SK-N-SH treated with all-trans-retinoic acid at 6 μM for 48 hours (cell line): ENCODE measurements at places on chromosomes 6 and 20.
A peak's percentile ranks its signal among the peaks of the same experiment; 100 is the strongest.

GRCh38 chr6:144063744-144064401, 31.5 kb downstream of the SF3B5 start:
- peak; percentile 82 for ATAC-seq

- ATAC-seq: no peak
These were observed 480.9 kb upstream of the CHD6 start for GRCh38 chr20:42099101-42099500.

DNA sequence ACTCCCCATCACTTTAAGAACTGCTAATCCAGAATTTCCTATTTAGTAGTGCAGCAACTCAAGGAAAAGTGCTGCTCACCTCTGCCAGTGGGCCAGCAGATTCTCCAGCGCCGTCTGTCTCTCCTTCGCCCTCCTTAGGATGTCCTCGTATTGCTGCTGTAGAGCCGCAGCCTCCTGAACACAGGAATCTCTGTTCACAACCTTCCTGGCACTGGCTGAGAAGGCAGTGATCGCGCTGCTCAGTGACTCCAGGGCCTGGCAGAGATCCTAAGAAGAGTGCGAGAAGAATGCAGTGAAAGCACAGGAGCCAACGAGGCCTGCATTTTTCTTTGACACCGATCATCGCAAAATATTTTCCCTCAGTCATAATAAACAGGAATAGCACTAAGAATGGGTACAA, 209.0 kb downstream of the SYNE1 start:
- no peak for ATAC-seq

- no peak for ATAC-seq
These were observed 158.9 kb upstream of the OLIG3 start for GRCh38 chr6:137652961-137653705.

DNA sequence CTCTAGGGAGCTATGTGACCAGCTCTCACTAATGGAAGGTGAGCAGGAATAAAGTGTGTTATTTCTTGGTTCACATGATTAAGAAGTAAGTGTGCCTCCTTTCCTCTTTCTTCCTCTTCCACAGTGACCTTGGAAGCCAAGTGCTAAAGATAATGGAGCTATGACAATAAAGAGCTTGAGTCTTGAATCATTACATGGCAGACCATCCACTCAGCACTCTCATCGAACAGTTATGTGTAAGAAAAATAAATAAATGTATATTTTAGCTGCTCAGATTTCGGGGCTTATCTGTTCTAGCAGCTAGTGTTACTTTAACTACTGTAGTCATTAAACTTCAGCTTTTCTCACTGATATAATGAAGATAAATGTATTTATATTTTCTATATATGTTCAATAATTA, 72.9 kb downstream of the HDGFL1 start:
- no peak for ATAC-seq

GRCh38 chr20:64074184-64074789, 5.0 kb downstream of the RGS19 start:
- ATAC-seq: no peak

GRCh38 chr20:49833483-49833882, 20.9 kb downstream of the SLC9A8 start:
- ATAC-seq: no peak

DNA sequence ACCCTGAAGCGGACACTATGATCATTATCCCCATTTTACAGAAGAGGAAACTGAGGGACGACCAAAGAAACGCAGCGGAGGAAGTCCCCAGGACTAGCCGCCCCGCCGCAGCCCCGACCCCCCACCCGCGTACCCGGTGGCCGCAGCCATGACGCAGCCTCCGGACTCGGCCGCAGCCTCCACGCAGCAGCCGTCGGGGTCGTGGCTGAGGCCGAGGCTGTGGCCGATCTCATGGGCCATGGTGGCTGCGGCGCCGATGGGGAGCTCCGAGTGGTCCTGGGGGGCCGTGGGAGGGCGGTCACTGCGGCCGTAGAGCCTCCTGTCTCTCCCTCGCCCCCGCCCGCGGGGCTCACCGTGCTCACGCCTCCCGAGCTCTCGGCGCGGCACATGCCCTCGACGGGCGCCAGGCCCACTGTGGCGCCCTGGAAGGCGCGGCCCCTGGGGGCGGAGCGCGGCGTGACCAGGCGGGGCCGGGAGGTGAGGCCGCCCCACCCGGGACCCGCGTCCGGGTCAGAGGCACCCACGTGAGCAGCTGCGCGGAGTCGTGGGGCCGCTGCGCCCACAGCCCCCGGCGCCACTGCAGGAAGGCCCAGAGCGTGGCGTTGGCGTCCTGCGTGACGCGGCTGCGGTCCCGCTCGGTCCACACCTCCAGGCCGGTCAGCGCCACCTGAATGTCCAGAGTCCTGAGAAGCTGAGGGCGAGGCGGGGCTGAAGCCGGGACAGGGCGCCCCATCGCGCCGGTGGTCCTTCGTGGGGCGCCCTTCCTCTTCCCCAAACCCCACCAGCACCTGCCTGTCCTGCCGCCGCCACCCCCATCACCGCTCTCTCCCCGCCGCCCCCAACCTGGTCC, 8.4 kb downstream of the ADAM33 start:
- no peak for ATAC-seq

DNA sequence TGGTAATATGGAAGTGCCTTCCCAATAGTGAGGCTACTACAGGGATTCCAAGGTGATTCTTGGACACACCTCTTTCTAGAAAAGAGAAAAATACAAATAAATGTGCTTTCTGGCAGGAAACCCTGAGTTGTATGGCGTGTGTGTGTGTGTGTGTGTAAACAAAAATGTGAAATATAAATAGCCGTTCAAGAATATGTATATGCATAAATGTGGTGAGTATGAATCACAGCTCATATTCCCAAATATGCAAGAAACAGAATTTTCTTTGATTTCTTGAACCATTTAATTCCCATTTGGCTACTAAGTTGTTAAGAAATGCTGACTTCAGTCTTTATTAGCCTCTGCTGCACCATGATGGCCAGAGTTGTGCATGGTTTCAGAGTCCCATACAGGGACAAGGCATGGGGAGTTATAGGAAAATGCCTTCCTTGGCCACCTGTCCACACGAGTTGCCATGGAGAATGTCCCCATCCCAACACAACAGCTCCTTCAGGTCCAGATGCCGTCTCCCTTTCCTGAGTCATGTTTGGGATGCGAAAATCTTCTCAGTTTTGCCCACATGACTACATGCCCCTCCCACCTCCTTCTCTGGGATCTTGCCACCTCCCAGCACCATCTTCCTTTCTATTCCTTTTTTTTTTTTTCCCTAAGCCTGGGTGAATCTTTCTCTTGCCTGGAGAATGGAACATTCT, 312.4 kb upstream of the ECI2 start:
- no peak for ATAC-seq

GRCh38 chr20:39462416-39462945, 500.3 kb downstream of the DHX35 start:
- no peak for ATAC-seq

GRCh38 chr20:32737371-32738223, 5.7 kb downstream of the COMMD7 start:
- ATAC-seq: peak; percentile 71

GRCh38 chr6:25017932-25018567, 82.3 kb upstream of the RIPOR2 start:
- ATAC-seq: peak; percentile 43; the same call in 1 of the 3 replicates

- peak; percentile 77; the same call in 2 of the 3 replicates for ATAC-seq
These were observed 637.1 kb downstream of the UTRN start for GRCh38 chr6:144922120-144922722.

- no peak for ATAC-seq
These were observed 47.7 kb downstream of the SLC2A12 start for GRCh38 chr6:134004714-134005113.

DNA sequence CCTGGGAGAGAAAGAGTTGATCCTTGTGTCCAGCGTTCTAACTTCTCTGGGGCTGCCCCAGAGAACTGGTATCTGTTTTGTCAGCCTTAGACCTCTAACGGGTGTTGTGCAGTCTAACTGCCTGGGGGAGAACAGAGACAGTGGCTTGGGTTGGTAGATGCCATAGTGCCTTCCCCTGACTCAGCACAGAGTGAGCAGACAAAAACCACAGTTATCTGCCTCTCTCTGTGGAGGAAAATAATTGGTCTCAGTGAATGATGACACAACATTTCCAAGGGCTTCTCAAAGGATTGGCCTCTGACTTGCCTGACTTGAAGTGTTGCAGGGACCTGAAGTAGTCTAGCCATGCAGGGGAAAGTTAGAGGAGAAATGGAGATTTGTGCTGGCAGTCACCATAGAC, 226.2 kb upstream of the MAN1A1 start:
- no peak for ATAC-seq

DNA sequence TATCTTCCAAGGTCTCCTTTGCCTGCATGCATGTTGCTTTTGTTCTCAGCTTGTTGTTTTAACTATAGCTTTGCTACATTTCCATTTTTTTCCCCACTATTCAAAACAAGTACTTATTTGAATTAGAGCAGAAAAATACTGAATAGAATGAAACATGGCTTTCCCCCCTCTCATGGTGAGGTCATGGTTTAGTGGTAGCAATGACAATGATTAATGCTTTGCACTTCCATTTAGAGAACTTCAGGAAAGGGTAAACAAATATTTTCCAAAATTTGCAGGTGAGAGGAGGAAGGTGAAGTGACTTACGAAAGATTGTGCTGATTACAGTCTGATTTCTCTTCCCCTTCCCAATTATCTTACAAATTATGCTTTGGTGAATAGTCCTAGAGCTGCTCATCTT, 47.8 kb upstream of the TRAF3IP2 start:
- ATAC-seq: no peak

GRCh38 chr6:22106961-22107360, 189.9 kb downstream of the PRL start:
- no peak for ATAC-seq

DNA sequence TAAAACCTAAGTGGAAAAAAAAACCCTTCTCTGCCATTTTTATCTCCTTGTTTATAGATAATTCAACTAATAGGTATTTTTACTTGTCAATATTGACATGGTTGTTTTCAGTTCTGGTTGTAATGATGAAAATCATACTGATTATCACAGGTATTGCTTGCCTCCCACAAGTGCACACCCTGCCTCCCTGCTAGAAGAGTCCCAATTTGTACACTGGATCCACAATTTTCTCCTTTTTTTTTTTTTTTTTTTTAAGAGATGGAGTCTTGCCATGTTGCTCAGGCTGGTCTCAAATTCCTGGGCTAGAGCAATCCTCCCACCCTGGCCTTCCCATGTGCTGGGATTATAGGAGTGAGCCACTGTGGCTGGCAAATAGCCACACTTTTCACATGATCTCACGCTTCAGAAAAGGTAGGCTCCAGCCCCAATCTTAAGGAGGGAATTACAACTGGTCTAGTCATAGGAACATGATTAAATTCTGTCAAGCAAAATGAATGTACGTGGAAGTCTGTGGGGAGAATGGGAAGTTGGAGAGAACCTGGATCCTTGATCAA, 12.3 kb downstream of the DYNLT2 start:
- ATAC-seq: no peak
